ENCODE measurements at places on chromosomes 4 and X.

DNA sequence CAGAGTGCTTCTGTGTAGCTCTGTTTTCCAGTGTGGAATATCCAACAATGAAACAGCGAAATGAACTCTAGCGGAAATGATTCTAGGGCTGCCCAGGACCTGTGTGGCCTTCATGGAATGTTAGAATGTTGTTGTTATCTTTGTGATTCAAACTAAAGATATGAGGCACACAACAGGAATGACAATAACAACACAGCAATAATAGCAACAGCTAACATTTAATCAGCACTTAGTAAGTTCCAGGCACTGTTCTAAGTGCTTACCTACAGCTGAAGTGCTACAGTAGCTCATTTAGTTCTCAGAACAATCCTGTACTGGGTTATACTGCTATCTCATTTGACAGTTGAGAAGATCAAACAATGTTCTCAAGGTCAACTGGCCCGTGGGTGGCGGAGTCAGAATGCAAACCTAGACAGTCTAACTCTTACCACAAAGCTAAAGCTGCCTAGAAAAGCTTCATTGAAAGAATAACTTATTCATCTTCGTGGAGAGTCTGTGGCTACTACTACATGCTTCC, 63.7 kb downstream of the MAML3 start:
- no peaks in the 10 kb centered on the region for H3K27me3 ChIP-seq
- no peak overlapping the region for H3K4me3 ChIP-seq
- peaks cover 31% of the 10 kb centered on the region for H3K4me1 ChIP-seq

DNA sequence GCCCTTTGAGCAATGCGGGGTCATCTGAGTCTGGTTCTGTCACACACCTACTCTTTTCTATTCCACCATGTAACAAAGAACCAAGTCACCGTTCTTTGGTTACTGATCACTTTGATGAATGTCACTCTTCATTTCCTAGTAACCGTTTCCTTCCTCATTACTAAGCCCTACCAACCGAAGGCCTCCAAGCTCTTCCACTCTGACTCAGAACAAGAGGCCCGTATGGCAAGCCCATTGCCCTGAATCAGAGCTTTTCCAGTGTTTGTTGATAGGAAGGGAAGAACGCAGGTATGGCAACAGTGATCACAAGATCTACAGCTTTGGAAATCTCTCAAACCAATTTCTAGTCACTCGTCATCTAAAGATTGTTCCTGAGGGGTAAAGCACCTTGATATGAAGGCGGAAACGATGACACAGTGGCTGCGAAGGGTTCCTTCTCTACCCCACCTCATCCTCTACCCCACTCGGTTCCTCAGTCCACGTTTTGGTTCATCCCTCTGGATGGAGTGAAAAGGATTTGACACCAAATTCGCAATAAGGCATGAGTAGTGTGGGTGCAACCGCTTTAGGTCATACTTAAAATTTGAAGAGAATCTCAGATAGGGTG, 28.0 kb upstream of the CD40LG start:
- no peak overlapping the region for H3K4me3 ChIP-seq
- H3K4me1 ChIP-seq: peaks cover 56% of the 10 kb centered on the region
- peaks cover 11% of the 10 kb centered on the region for H3K36me3 ChIP-seq
- DNase-seq: peak; percentile 51

DNA sequence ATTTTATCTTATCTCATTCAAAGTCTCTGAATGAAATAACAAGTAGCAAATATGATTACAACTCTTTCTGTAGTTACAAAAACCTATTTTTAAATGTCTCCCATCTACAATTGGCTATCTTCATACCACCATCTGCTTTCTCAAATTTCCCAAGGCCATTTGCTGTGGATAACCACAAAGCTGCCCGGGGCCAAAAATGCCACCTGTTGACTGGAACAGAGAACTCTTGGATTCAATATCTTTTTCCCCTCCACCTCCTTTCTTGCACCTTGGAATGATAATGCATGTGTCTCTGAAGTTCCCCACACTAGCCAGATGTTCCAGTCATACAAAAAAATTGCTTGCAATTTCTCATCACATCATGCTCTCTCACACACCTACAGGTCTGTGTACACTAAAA, 93.3 kb upstream of the SCML1 start:
- H3K27ac ChIP-seq: no peak overlapping the region
- H3K36me3 ChIP-seq: peaks cover 3% of the 10 kb centered on the region
- no peaks in the 10 kb centered on the region for H3K27me3 ChIP-seq
- peaks cover 6% of the 10 kb centered on the region for H3K4me1 ChIP-seq
- DNase-seq: no peak
- no peak overlapping the region for H3K4me3 ChIP-seq

- peaks cover 9% of the 10 kb centered on the region for H3K27me3 ChIP-seq
- H3K36me3 ChIP-seq: peaks cover 4% of the 10 kb centered on the region
- H3K4me1 ChIP-seq: peaks cover 21% of the 10 kb centered on the region
- DNase-seq: no peak
- no peak overlapping the region for H3K4me3 ChIP-seq
These were observed 8.3 kb upstream of the STBD1 start for GRCh38 chr4:76298227-76298626.

DNA sequence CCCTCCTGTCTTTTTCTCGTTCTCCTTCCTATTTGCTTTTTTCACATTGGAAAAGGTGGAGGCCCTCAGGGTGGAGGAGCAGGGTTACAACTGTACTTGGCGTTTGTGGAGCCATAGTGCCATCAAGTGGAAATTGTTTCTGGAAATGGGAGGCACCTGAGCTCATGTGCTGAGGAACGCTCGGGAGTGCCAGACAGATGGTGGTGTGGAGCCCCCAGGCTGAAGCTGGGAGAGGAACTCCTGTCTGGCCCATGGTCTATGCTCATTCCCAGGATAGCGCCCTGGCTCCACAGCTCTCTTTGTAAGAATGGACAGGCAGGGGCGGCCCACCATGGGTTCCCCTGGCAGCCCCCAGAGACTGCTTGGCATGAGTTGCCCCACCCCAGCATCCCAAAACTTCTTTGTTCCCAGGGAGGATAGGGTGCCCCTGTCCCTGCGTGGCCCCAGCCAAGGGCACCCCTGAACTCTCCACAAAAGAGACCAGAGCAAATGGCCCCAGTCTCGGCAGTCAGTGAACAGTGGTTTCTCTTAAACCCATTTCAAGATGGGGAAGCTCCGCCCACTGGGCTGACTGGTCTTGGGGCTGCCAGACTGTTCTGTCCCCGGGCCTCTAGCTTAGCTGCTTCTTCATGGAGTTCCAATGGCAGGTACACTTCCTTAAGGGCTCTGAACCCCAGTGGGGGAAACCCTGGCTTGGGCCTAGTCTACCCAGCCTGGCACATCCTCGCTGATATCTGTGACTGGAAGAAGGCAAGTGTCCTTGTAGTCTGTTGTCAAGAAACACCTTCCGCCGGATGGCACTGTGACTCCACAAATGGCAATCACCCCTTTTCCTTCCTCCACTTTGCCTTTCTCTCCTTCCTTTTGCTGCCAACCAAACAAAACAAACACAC, 70.1 kb downstream of the NBDY start:
- peaks cover 19% of the 10 kb centered on the region for H3K36me3 ChIP-seq

GRCh38 chr4:71296945-71297344, 41.9 kb upstream of the SLC4A4 start:
- no peak for DNase-seq
- no peak overlapping the region for H3K4me3 ChIP-seq
- H3K4me1 ChIP-seq: no peaks in the 10 kb centered on the region
- H3K27me3 ChIP-seq: peaks cover 4% of the 10 kb centered on the region

GRCh38 chr4:52982255-52982945, 120.3 kb downstream of the RASL11B start:
- no peaks in the 10 kb centered on the region for H3K27me3 ChIP-seq
- DNase-seq: no peak
- H3K4me1 ChIP-seq: peaks cover 4% of the 10 kb centered on the region

- H3K27ac ChIP-seq: no peak overlapping the region
- no peak for DNase-seq
- H3K27me3 ChIP-seq: no peaks in the 10 kb centered on the region
These were observed 1710.3 kb upstream of the PCDH7 start for GRCh38 chr4:29009908-29010307.

- no peak for DNase-seq
- H3K27me3 ChIP-seq: no peaks in the 10 kb centered on the region
- no peaks in the 10 kb centered on the region for H3K4me1 ChIP-seq
- no peak overlapping the region for H3K4me3 ChIP-seq
- no peak overlapping the region for H3K27ac ChIP-seq
These were observed 222.3 kb downstream of the FAM47A start for GRCh38 chrX:33909836-33910235.

DNA sequence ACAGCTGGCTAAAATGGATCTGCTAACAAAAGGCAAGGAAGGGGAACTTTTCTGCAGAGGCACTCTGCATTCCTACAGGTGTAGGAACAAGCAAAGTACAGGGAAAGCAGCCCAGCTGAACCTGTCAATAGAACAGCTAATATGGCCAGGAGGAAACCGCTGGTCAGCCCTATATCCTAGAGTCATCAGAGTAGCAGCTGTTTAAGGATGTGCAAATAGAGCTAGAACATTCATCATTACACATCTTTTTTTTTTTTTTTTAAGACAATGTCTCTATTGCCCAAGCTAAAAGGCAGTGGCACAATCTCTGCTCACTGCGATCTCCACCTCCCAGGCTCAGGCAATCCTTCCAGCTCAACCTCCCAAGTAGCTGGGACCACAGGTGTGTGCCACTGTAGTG, 163.0 kb downstream of the BTC start:
- peaks cover 4% of the 10 kb centered on the region for H3K27me3 ChIP-seq
- peaks cover 16% of the 10 kb centered on the region for H3K4me1 ChIP-seq
- no peak overlapping the region for H3K4me3 ChIP-seq
- H3K27ac ChIP-seq: no peak overlapping the region
- no peaks in the 10 kb centered on the region for H3K36me3 ChIP-seq

DNA sequence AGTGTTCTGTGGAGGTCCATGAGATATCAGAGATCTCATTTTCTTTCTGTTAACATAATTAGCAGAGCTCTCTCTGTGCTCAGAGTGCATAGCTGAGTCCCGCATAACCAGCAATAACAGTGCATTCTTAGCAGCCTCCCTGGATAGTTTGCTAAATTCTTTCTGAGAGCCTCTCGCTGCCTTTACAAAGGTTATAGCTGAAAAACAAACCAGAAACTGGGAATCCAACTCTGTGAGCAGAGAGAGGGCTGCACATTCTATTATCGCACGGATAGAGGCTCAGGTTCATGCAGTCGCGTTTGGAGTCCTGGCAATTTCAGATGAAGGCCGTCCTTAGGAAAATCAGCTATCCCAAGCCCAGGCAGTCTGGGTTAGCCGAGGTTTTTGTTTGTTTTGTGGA, 1.2 kb downstream of the ENPP6 start:
- peaks cover 23% of the 10 kb centered on the region for H3K27me3 ChIP-seq
- H3K4me1 ChIP-seq: no peaks in the 10 kb centered on the region
- H3K36me3 ChIP-seq: no peaks in the 10 kb centered on the region
- H3K27ac ChIP-seq: no peak overlapping the region

DNA sequence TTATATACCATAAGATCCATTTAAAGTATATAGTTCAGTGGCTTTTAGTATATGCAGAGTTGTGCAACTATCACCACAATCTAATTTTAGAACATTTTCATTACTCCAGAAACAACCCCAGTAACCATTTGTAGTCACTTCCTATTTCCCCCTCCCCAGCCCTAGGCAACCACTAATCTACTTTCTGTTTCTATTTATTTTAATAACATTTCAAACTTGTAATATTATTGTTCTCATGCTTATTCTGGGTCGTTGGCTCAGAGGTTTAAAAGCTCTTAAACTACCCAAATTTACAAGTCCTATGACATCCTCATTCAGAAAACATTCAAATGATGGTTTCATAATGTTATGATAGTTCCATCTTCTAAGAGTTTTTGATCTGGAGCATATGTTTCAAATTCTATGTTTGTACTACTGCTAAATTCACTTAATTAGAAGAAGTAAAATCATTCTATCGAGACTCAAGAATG, 18.4 kb downstream of the XIAP start:
- peaks cover 18% of the 10 kb centered on the region for H3K4me1 ChIP-seq
- no peaks in the 10 kb centered on the region for H3K27me3 ChIP-seq
- H3K4me3 ChIP-seq: peak overlapping the region; percentile 43

DNA sequence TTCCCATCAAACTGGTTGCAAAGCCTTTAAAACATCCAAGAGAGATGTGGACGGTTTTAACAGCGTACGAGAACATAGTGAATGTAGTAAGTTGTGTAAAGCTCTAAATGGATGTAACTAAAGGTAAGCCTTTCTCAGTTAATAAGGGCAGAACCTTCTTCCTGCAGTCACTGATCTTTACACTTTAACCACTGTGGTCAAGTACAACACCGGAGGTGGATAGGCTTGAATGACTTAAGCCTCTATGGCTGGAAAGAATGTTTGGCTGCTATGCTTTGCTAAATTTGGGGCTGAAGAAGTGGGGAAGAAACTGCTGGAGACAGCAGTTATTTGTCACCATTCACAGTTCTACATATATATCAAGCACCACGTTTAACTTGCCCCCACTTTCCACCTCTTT, 285.1 kb upstream of the FMR1 start:
- H3K36me3 ChIP-seq: no peaks in the 10 kb centered on the region
- DNase-seq: no peak
- no peaks in the 10 kb centered on the region for H3K4me1 ChIP-seq
- no peaks in the 10 kb centered on the region for H3K27me3 ChIP-seq

DNA sequence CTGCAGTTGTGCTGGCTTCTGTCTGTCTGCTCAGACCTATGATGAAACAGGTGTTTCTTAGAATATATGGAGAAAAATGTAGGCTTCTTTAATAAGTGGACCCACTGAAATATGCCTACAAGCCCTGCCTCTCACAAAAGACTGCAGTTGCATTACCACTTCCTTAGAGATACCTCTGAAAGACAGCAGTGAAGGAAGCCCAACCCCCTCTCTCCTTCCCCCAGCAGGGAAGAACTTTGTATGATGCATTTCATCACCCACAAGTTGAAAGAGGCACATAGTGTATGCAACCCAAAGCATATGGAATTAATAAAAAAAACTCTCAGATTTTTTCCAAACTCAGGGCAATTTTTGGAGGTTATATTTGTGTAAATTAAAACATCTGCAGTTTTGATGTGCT, 916.7 kb downstream of the TECRL start:
- no peaks in the 10 kb centered on the region for H3K36me3 ChIP-seq
- no peak for DNase-seq
- H3K27ac ChIP-seq: no peak overlapping the region

DNA sequence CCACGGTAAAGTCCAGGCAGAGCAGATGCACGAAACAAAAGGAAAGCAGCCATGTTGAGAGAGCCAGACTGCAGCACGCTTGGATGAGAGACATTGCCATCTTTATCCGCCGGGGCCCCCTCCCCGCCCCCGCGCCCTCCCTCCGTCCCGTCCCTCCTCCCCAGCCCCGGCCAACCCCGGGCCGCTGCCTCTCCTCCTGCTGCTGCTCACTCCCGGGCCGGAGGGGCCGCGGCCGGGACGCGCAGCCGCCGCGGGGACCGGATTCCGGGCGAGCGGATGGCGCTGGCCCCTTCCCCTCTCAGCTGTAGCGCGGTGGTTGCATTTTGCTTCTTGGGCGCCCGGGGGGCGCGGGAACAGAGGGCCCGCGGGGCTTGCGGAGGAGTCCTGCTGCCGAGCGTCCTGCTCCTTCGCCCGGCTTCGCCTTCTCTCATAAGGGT, 542 bp downstream of the RNF150 start:
- H3K27me3 ChIP-seq: peaks cover 86% of the 10 kb centered on the region
- peak overlapping the region; percentile 83 for H3K4me3 ChIP-seq
- peaks cover 9% of the 10 kb centered on the region for H3K4me1 ChIP-seq
- H3K27ac ChIP-seq: no peak overlapping the region
- no peaks in the 10 kb centered on the region for H3K36me3 ChIP-seq
- no peak for DNase-seq

Data from activated naive CD8-positive, alpha-beta T cell treated with anti-CD3 and anti-CD28 coated beads for 36 hours (primary cell).